BE2C (cell line): ENCODE measurements at places on chromosomes 13 and 19.

DNA sequence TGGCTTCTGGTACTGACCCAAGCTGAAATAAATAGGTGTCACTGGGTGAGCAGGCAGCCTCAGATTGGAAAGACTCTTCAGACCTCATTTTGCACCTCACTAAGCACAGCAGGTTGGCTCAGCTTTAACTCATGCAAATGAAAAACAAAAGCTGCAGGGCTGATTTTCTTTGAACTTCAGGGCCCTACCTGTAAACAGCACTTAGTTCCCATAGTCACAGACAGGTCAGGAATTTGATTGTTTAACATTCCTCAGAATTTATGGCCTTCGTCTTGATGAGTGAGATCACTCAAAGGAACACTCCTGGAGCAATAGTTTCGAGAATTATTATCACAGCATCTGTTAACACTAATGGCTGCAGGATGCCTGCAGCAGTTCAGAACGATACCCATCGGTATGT is 718.5 kb downstream of the EFNB2 start:
- DNase-seq: no peak

DNA sequence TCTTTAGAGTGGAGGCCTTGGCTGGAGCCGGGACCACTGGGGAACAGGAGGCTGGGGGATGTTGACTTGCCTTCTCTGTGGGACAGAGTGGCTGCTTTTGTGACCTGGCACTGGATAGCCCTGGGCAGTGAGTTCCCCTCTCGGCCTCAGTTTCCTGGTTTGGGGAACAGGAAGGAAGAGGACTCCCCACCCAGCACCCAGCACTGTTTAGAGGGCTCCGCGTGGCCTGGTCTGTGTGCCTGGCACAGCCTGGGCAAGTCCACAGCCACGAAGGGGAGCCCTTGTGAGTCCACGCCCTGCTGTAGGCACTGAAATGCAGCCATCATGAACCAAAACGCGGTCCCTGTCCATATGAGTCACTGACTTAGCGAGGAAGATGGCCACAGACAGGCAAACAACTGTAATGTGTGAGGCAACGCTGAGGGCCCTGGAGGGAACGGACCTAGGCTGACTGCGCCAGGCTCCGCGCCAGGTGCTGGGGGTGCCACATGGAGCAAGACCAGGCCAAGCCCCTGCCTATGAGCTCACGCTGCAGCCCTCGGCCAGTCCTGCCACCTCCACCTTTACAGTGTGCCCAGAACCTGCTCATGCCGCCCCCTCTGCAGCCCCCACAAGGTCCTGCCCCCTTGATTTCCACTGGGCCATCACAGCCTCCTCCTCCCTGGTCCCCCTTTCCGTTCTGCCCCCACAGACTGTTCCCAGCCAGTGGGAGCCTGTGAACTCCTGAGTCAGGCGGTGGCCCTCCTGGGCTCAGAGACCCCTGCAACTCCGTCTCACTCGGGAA is 35.5 kb downstream of the PAK4 start:
- no peak for DNase-seq

DNA sequence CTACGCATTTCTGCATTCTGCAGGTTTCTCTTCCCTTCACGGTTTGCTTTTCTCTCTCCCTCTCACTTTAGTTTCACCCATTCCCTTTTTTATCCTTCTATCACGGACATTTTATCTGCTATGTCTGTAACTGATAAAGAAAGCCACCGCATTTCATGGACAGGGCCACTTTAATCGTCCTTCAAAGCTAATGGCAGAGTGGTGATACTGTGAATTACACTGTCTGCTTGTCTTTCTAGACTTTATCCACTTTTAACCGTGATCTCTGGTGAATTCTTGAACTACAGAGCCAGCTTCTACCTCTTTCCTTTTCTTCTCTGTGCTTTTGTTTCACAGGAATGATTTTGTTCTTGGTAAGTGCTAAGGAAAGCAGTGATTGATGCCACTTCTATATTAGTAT is 760.4 kb downstream of the PCDH9 start:
- no peak for DNase-seq

GRCh38 chr13:97188207-97188606 is 33.9 kb upstream of the MBNL2 start:
- no peak for DNase-seq
